ENCODE measurements at places on chromosomes 11 and 22.
A peak's percentile ranks its signal among the peaks of the same experiment; 100 is the strongest.

- peak; percentile 98 for DNase-seq
Measured at GRCh38 chr11:82901165-82901921, at the start of gene DDIAS. TSS of gene DDIAS (plus strand) at chr11:82901736. CDS start at chr11:82914739, 13,003 bp downstream.

GRCh38 chr22:25353516-25354445 lies 134.3 kb downstream of the CRYBB2 start:
- DNase-seq: no peak

DNA sequence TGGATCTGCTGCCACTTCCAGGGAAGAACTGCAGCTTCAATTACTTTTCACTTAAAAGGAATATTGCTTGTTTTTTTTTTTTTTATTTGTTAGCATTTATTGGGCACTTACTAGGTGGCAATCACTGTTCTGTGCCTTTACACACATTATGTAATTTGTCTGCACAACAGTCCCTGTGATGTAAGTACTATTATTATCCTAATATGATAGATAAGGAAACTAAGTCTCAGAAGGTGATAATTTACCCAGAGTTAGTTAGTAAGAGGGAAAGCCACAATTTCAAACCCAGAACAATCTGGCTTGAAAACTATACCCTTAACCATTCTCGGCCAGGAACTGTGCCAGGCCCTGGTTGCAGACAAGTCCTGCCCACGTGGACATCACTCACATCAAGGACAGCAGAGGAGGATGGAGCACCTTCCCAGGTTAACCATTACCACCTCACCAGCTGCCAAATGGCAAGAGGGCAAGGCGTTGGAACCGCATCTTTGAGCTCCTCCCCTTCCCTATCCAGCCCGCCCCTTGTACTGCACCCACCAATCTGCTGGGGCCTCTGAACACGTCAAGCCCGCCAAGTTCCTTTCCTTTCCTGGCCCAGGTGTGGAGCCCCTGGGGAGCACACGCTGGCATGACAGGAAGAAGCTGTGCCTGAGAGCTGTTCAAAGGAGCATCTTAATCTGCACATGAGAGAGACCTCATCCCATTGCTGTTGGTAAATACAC lies 78.4 kb downstream of the NAV2 start:
- DNase-seq: no peak

DNA sequence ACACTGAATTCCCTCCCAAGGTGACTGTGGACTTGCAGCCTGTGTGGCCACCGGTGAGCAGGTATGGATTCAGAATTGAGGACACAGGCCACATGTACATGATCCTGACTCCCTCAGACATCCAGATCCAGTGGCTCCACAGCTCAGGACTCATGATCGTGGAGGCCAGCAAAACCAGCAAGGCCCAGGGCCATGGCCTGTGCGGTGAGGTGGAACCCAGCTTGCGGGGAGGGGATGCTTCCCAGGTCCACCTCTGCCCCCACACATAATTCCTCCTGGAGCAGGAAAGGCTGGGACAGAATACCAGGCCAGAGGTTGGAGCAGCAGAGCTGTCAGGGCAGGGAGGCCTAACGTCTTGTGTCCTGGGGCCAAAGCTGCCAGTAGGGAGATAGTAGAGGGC lies 82.1 kb downstream of the OTOG start:
- no peak for DNase-seq

GRCh38 chr11:113373306-113373705 lies 14.3 kb upstream of the ANKK1 start:
- DNase-seq: peak; percentile 60

GRCh38 chr11:61918251-61918937 lies 1.0 kb upstream of the RAB3IL1 start:
- DNase-seq: no peak

- DNase-seq: no peak
Measured at GRCh38 chr11:1751531-1751921, 1.1 kb upstream of the IFITM10 start.

DNA sequence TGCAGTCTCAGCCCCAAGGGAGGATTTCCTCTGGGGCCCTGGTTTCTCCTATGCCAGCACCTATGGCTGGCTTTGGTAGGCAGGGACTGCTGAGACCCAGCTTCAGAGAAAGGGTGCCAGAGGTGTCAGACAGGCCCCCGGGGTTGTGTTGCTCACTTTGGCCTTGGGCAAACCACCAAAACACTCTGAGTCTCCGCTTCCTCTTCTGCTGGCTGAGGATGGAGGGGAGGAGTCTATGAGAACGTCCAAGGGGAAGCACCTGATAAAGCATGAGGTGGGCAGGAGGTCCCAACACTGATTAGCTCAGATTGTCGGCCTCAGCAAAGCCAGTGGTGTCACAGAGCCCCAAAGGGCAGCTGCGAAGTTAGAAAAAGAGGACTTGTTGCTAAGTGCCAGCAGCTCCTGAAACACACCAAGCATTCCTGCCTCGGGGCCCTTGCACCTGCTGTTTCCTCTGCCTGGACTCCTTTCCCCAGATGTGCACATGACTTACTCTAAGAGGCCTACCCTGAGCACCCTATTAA lies 10.5 kb downstream of the SMTNL1 start:
- DNase-seq: no peak

DNA sequence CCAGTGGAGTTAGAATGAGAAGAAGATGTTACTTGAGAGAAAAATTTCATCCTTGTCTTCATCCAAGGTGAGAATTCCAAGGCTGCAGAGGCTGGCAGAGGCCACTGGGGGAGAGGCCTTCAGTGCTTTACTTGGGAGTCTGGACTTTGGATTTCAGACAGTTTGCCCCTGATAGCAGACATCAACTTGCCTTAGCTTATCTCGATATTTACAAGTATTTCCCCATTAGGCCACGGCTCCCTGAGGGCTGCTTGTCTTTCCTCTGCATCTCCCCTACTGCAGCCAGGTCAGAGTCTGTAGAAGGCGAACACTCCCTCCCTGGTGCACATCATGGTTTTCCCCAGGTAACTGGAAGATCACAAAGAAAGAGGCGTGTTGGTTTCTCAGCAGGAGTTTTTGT lies 29.9 kb upstream of the BSX start:
- no peak for DNase-seq

- DNase-seq: peak; percentile 7
Measured at GRCh38 chr11:72947229-72947628, 133.0 kb downstream of the ATG16L2 start.

DNA sequence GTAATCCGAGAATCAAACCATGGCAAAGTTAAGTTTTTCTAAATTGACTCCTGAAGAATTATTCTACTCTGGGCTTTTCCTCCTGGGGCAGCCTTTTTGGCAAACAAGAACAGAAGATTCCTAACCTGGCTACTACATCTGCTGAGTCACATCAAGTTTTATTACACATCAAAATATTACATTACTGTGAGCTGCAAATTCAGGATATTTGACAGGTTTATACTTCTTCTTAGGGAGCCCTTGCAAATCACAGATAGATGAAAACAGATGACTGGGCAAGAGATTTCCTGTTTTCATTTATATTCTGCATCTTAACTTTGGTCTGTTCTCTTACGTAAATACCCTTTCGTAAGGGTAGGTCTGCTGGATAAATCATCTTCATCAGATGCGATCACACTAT lies 23.6 kb downstream of the XRRA1 start:
- DNase-seq: peak; percentile 80

DNA sequence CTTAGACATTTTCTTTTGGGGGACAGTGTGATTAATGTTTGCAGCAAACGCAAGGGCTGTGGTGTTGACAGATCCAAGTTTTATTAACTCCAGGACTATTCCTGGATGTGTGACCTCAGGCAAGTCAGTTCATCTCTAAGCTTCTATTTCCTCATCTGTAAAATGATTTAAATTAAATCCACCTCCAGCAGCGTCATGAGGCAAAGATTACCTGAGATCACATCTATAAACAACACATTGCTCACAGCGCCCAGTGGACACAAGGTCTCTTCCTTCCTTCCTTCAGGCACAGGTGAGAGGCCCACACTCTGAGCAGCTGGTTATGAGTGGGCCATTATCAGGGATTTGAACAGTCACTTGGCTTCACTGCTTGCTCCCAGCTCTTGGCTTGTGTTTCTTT lies 111.2 kb upstream of the RASSF10 start:
- no peak for DNase-seq

- DNase-seq: peak; percentile 51
Measured at GRCh38 chr11:61718621-61719302, 33.7 kb upstream of the MYRF start.

DNA sequence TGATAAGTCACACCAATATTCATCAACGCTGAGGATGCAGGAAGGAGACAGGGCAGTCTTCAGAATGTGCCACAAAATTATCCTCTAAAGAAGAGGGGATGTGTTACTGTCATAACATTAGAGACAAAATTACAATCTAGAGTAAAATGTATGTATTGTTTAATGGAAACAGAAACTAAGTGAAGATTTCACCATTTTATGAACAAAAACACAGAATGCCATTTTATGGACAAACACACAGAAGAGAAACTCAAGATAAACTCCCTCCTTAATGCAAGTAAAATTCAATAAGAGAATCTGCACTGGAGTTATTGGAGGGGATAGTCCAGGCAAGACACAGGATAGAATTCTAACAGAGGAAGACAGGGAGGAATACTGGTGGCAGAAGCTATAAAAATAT lies 62.8 kb downstream of the LARGE2 start:
- no peak for DNase-seq

- no peak for DNase-seq
Measured at GRCh38 chr22:22449819-22450218, 58.7 kb downstream of the ZNF280B start.

DNA sequence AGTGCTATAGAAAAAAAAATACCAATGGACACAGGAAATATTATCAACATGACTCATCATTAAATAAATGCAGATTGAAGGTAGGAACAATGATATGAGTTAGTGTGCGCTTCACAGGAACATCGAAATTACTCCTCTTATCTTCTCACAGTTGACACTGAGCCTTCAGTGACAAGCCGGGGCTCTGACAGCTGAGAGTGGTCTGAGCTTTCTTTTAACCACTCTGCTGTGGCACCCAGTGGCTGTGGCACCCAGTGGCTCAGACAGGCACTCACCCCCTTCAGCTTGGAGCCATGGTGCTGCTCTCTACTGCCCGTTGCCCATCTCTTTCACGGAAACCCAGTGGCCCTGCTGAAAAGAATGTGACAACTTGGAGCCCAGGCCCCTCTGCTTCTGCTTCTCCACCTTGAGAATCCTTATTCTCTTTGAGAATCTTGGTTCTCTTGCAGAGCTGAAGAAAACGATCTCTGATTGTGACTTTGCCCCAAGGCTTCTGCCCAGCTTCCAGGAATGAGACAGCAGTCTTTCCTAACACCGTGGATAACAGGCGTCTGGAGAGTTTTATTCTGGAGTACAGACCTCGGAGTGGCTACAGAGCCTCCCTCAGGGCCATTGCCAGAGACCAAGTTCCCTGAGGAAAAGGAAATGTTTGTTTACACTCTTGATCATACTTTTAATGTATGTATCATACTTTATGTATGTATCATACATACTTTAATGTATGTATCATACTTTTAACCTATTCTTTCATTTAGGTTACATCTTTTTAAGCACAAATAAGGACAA lies 37.1 kb upstream of the OR8B8 start:
- DNase-seq: peak; percentile 34

GRCh38 chr22:50329236-50329635 lies 2.4 kb upstream of the DENND6B start:
- peak; percentile 45 for DNase-seq

DNA sequence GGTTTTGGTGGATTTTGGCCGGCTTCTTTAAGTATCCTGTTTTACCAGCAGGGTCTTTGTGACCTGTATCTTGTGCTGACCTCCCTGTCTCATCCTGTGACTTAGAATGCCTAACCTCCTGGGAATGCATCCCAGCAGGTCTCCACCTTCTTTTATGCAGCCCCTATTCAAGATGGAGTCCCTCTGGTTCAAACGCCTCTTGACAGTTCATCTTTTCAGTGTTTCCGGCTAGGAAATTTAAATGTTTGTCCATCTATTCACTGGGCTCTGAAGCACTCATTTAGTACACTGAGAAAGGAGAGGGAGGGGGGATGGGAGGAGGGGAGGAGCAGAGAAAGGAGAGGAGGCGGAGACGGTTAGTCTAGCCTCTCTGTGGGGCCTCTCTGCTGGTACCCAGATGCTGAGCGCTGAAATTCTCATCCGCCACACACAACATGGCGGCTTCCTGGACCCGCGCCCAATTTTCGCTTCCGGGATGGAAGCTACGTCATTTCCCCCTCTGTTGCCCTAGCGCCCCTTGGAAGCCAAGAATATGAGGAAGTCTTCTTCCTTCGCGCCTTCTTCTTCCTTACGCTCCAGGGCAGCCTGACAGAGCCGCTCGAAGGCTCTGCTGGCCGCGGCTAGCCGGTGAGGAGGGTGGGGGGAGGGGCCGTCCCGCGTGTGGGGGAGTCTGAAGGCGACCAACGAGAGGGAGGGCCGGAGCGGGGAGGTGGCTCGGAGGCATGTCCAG lies 69.0 kb upstream of the SYT13 start:
- no peak for DNase-seq

DNA sequence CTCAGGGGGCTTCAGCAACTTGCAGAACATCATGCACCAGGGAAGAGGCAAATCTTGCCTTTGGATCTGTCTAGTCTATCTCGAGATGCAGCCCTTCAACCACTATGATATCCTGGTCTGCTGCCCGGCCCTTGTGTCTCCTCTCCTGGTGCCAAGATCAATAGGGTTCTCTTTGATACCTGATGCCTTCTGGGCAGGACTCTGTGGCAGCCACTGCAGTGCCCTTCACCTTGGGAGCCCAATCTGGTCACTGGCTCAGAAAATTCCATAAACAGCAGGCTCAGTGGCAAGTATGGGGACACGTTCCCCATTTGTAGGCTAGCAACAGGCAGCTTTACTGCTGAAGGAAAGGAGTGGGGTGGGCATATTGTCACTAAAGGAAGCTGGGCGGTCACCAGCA lies 23.4 kb downstream of the SYN3 start:
- DNase-seq: no peak

- DNase-seq: no peak
Measured at GRCh38 chr11:119617340-119617713, 111.7 kb downstream of the NECTIN1 start.

GRCh38 chr22:35399114-35399677 lies 744 bp upstream of the MCM5 start:
- DNase-seq: no peak

GRCh38 chr22:37594237-37594636 lies 14.3 kb upstream of the LGALS2 start:
- no peak for DNase-seq

DNA sequence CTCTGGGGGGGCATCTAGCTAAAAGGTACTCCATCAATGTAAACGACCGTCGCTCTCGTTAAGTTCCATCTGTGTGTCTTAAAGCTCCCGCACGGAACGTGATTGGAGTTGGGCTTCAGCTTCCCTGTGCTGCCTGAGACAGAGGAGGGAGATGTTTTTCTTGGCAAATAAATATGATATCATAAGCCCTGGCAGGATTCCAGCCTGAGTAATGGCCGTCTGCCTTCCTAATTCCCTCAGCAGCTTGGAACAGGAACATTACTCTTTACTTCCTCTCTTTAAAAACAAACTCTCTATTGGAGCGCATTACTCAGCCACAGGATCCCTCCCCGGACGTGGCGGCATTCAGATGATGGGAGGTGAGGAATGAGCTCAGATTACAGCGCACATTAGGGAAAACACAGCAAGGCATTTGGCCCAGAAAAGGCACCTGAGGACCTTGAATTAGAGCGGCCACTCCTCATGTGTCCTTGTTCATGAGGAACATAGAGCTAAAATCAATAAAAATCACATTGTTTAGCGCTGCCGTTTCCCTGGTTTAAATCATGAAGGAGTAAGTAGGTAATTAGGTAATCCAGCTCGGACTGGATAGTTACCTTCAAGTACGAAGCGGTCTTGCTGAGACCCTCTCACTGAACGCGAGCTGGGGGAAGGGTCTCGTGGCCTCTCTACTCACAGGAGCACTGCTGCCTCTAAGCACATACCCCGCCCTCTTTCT lies 230.4 kb downstream of the ST3GAL4 start:
- DNase-seq: peak; percentile 88

- no peak for DNase-seq
Measured at GRCh38 chr11:68798221-68798813, 43.4 kb downstream of the CPT1A start.
